ENCODE measurements at places on chromosomes 1 and 21.

GRCh38 chr1:59638231-59638711 is 176.5 kb upstream of the HOOK1 start:
- DNase-seq: no peak

GRCh38 chr1:45854724-45855123 is 51.3 kb downstream of the MAST2 start:
- no peak for DNase-seq

GRCh38 chr1:24257373-24257772 is 61.8 kb upstream of the GRHL3 start:
- DNase-seq: no peak

DNA sequence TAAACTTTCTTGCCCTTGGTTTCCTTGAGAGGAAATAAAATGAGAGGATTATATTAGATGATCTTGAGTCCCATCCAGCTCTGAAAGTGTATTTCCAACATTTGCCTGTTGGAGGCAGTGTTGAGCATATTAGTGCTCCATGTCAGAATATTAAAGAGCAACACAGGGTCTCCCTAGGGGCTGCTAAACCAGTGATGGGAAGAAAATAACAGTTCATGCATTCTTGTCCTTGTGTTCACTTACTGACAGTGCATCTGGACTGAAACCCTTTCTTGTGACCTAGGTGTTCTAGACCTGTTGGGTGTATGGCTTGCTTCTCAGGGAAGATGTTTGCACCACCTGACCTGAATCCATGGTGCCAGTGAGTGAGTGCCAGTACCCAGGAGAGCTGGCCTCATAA is 124.7 kb upstream of the KIAA0040 start:
- DNase-seq: peak; percentile 12

DNA sequence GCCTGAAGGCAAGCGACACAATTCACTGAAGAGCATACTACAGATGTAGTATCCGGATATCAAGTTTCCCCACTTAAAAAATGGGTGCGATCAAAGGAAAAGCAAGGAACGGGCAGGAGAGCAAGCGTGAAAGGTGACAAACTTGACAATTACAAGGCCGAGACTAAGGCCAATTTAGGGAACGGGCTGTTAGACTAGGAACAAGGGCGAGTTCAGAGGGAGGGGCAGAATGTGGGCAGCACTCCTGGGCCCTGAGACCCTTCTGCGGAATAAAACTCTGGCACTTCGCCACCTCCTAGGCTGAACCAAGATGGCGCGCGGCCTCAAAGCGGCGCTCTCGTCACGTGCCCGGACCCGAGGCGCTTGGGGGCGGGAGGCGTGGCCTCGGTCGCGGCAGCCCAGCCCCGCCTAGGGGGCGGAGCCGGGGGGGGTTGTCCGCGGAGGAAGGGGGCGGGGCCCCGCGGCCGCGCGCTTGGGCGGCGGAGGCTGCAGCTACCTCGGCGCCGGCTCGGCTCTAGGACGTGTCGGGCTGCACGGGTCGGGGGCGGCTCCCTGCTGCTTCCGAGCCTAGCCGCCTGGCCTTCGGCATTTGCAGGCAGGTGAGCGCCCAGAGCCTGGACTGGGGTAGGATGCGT is at the start of gene PPFIA4:
Gene PPFIA4 (plus strand): TSS at position 461 of the 635 bp plus-strand sequence. CDS start 12,518 bp downstream, outside the sequence.
- DNase-seq: peak; percentile 84

DNA sequence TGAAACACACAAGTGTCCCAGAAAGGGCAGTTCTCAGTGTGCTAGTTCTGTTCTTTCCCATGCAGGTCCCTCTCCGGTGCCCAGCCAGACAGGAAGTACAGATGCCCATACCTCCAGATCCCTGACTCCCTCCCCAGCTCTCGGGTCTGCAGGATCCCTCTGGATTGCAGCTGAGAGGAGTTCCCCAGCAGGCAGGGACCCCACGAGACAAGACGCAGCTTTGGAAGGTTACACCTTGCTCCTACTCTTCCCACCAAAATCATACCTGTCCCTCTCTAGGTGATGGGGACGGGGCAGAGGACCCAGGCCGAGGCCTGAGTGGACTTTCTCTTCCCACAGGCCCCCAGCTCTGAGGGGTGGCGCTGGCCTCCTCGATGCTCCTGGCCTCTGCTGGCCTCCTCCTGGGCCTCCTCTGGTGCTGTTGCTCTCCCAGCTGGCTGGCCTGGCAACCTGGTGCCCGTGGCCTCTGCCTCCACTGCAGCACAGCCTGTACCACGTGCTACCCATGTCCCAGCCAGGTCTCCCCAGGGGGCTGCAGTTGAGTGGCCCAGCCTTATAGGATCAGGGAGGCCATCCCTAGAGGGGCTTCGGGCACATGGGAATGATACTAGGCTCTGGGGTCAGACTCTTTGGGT is 9.4 kb downstream of the LDLRAD2 start:
- DNase-seq: no peak

DNA sequence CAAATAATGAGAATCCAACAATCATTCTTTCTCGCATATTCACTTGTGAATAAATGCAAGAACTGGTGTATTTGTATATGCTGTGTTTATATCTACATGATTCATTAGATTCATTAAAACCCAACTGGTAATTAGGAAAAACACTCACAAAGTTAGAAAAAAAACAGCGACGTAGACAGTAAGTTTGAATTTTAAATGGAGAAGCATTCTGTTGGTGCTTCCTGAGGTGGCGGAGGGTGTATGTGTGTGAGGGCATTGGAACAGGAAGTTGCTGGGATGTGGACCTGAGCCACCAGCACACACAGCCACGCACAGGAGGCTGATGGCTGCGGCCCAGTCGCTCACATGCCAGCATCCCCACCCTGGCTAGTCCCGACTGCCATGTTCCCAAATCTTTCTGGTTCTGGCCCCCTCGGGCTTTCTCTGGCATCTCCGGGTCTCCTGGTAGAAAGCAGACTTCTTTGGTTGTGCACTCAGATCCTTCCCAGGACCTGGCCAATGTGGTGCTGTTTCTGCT is 121.6 kb upstream of the IRF2BP2 start:
- no peak for DNase-seq

- no peak for DNase-seq
Measured at GRCh38 chr1:31804098-31804497, 11.7 kb downstream of the SPOCD1 start.

GRCh38 chr1:21596628-21597027 is 72.5 kb downstream of the RAP1GAP start:
- DNase-seq: no peak

GRCh38 chr1:245762396-245762910 is 607.7 kb downstream of the KIF26B start:
- no peak for DNase-seq

DNA sequence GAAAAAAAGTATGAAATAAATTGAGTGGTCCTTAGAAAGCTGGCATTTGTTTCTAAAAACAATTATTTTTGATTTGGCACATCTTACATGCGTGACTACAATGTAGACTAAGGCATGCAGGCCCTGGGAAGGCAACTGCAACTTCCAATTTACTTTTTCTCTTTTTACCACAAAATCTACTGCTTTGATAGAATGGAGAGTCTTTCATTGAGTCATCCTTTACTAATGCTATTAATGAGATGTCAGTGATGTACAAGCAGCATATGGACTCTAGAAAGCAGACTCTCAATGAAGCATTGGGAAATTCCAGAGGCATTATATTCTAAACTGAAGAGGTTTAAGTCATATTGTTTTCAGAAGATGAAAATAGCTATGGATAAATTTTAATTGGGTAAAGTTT is 29.6 kb upstream of the PRRX1 start:
- DNase-seq: no peak

GRCh38 chr1:47727051-47727696 is 270.0 kb downstream of the TRABD2B start:
- no peak for DNase-seq

- no peak for DNase-seq
Measured at GRCh38 chr1:164735315-164736052, 176.5 kb downstream of the PBX1 start.

- DNase-seq: no peak
Measured at GRCh38 chr1:10709646-10710045, 86.8 kb downstream of the CASZ1 start.

DNA sequence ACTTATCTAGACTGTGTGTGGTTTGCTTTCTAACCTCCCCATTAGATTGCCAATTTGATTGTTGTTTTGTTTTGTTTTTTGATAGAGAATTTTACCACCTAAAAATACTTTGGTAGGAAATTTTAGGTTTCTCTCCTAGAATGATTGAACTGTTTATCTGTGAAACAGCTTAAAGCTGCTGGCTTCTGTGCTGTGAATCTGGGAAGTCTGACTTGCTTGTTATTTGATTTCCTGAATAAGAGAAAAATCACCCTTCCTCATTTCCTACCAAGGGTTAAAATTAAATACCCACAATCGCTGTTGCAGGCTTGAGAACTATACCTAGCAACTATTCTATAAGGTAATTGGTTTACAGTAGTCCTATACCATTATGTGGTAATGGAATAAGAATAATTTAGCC is 198.9 kb upstream of the CACYBP start:
- no peak for DNase-seq

GRCh38 chr1:156862584-156862983 is 1.9 kb downstream of the NTRK1 start:
- DNase-seq: no peak

- DNase-seq: no peak
Measured at GRCh38 chr1:214662223-214662785, 59.3 kb downstream of the CENPF start.

DNA sequence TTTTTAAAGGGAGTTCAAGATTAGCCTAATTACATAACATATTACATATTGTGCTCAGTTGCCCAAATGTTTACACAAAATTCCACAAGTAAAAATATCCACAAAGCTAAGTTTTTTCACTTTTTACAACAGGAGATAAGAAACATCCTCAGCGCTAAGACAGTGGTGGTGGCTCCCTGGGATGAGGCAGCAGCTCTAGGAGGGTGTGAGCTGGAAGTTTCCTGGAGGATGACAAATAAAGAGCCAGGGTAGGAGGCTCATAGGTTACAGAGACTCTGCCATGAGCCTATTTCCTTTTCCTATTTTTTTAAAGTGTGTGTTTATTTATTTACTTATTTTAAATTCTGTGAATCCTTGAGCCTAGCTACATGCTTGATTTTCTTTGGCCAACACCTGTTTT is 91.7 kb downstream of the COL24A1 start:
- DNase-seq: no peak

- no peak for DNase-seq
Measured at GRCh38 chr21:35504277-35504676, 455.2 kb upstream of the RUNX1 start.

DNA sequence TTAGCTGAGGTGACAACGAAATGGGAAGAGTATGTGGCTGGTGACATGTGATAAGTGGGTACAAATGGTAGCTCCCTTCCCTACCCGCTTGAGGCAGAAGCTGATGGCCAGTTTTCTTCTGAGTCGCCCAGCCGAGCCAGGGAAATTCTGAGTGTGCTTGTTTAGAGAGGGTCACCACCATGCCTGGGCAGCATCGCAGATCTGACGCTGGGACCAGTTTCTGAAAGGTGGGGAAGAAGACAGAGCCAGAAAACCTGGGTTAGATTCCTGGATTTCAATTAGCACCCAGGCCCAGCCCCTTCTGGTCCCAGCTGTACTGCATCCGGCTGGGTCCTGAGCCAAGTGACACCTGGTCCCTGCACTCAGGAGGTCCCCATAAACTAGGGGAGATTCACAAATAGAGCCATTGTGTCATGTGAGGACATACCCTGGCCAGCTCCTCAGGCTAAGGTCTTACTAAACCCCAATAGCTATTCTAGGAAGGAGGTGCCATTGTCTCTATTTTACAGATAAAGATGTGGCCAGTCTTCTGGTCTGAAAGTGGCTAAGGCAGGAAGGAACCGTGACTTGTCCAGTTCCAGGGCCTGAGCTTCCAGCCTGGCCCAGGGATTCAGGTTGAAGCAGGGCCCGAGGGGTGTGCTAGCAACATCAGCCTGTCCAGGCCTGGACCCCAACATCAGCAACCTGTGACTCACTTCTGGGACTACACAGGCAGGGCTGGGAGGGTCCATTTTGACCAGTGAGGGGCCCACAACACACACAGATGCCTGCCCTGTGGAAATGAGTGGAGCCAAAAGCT is 1.7 kb upstream of the TMEM61 start:
- no peak for DNase-seq

- DNase-seq: no peak
Measured at GRCh38 chr1:55612988-55613387, 397.8 kb upstream of the USP24 start.

DNA sequence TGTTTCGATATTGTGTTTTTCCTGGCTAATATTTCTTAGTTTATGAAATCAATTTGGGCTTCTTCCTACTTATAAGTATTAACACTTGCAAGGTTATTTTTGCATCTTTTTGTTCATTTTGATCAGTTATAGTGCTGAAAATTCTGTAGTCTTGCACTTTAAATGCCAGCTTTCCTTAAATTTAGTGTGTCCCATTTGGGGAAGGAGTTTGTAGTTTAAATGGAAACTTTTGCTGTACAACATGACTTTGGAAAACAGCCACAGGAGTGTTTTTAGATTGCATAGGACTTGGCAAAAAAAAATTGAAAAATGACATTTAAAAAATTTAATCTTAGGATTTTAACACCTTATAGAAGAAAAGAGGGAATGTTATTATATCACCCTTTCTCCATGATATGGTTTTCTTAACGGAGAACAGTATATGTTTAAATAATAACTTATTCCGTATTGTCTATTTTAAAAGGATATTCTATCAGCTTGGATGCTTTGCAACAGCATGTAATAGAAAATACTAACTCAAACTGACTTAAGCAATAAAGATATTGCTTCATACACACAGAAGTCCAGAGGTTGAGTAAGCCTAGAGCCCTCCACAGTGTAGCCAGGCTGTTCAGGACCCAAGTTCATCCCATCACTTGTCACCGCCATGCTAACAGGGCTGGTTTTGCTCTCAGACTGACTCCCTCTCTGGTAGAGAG is 53.8 kb downstream of the LYPLAL1 start:
- DNase-seq: no peak

DNA sequence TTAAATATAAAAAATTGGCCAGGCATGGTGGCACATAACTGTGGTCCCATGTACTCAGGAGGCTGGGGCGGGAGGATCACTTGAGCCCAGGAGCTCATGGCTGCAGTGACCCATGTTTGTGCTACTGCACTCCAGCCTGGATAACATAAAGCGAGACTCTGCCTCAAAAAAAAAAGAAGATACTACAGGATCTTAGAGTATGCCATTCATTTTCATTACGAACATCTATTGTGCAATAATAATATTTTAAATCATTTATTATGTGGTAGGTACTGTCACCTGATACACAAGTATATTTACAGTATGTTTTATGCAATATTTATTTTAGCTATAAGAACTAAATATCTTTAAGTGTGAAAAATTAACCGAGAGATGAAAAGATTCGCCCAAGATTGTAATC is 9.3 kb upstream of the GIPC2 start:
- no peak for DNase-seq

DNA sequence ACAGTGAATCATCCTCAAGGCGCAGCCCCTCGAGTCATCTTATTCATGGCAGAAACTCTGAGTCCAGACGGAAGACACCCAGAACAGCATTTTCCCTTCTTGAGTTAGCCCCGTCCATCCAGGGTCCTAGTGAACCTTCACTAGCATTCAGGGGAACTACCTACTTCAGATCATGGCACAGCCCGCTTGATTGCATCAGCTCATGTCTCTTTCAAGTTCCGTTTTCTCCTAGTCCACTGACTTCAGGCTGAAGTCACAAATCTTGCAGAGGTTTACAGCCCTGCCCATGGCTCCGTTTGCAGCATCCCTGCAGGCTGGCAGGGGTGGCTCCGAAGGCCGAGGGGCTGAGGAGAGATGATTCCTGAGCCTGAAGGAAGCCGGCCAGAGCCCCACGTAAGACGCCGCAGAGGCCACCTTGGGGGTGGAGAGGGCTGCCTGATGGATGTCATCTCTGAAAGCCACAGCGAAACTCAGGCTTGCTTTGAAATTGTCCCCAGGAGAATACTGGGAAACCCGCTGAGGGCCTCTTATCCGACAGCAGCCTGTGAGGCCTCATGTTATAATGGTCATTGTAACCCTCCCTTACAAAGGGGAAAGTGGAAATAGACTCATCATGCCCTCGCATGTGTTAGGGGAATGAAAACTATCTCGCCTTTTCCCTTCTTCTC is 310.2 kb upstream of the AJAP1 start:
- DNase-seq: no peak
